ENCODE measurements at places on chromosomes 12 and 14. TPM values are rescaled to one million over a fixed set of nuclear protein-coding genes. Genes with fewer than 3 reads are reported as not detected.
A peak's percentile ranks its signal among the peaks of the same experiment; 100 is the strongest.

Gene SPTB
- not detected for polyA plus RNA-seq

Gene TAS2R42
- polyA plus RNA-seq = not detected

Gene SLC25A21
- polyA plus RNA-seq = not detected

Gene CACNA1C
- polyA plus RNA-seq = 0.03 TPM

Gene USP44
- 13.8 TPM for polyA plus RNA-seq

Gene ANKRD33
- not detected for polyA plus RNA-seq

Gene RNASE3
- not detected for polyA plus RNA-seq

DNA sequence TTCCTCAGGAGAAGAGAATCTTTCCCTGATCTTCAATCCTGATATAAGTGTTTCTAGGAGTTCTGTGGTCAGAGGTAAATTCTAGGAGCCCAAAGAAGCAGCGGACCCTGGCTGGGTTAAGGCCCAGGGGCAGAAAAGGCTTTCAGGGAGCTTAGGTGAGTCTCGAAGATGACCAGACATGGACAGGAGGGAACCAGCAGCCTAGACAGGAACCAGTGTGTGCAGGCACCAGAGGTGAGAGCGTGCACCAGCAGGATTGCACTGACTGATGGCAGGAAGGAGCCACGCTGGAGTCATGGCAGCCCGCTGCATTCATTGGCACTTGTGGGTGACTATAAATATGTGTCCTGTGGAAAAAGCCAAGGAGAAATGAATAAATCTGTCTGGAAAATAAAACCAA, 489.9 kb downstream of the BCL11B start:
- DNase-seq = no peak

GRCh38 chr12:22473212-22473611, 71.1 kb downstream of the C2CD5 start:
- no peak for DNase-seq

- DNase-seq = peak; percentile 22
Measured at GRCh38 chr12:104276273-104277131, 27.0 kb upstream of the EID3 start.

- DNase-seq = no peak
Measured at GRCh38 chr14:94400422-94400841, 12.0 kb upstream of the SERPINA1 start.

GRCh38 chr14:100027771-100028490, 37.3 kb upstream of the EVL start:
- DNase-seq = no peak

DNA sequence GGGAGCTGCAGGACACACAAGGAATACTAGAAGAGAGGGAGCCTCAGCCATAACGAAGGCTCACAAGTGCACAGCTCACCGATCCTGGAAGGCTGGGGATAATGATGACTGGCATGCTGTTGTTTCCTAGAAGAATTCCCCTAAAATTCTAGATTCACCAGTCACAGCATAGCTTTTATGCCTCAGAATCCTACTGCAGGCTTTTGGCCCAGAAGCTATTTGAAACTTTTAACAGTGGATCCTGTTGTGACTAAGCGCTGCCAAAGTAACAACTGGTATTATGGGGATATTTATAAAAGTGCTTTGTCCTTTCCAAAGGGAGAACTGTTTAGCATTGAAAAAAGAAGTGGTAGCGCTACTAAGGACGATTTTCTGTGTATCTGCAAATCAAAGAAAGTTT, 214.1 kb upstream of the PELI2 start:
- DNase-seq = no peak

- no peak for DNase-seq
Measured at GRCh38 chr12:63965936-63966605, 121.6 kb downstream of the SRGAP1 start.

DNA sequence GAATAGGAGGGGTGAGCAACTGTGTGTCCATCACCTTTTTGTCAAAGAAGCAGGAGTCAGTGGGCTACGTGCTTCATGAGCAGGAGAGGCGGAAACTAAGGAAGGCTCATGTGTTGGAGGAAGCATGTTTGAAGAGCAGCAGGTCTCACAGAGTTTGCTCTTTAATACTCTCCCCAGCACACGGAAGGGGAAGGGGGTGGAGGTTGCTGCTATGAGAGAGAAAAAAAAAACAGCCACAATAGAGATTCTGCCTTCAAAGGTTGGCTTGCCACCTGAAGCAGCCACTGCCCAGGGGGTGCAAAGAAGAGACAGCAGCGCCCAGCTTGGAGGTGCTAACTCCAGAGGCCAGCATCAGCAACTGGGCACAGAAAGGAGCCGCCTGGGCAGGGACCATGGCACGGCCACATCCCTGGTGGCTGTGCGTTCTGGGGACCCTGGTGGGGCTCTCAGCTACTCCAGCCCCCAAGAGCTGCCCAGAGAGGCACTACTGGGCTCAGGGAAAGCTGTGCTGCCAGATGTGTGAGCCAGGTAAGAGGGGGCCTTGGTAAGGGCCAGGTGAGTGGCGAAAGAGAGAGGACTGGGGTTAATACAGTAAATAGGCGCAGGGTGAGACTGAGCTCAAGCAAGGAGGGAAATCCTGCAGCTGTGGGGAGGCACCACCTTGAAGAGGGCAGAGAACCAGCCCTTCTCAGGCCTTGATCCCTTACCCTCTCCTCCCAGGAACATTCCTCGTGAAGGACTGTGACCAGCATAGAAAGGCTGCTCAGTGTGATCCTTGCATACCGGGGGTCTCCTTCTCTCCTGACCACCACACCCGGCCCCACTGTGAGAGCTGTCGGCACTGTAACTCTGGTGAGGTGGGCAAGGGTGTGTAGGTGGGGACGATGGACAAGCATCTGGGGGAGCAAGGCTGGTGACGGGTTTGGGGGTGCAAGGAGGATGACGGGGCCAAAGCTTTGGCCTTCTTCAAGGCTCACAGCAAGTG, at the start of gene CD27:
Gene CD27 (plus strand): TSS at position 252 of the 985 bp plus-strand sequence. CDS start 141 bp downstream, at position 393.
- no peak for DNase-seq
